T-helper 17 cell (primary cell): ENCODE measurements at places on chromosomes 1 and 21.

- peaks cover 15% of the 10 kb centered on the region for H3K27me3 ChIP-seq
- no peak overlapping the region for H3K4me3 ChIP-seq
- no peaks in the 10 kb centered on the region for H3K36me3 ChIP-seq
- DNase-seq, result no peak
- no peak overlapping the region for H3K27ac ChIP-seq
These were observed 24.4 kb upstream of the DYRK1A start for GRCh38 chr21:37342046-37342632.

DNA sequence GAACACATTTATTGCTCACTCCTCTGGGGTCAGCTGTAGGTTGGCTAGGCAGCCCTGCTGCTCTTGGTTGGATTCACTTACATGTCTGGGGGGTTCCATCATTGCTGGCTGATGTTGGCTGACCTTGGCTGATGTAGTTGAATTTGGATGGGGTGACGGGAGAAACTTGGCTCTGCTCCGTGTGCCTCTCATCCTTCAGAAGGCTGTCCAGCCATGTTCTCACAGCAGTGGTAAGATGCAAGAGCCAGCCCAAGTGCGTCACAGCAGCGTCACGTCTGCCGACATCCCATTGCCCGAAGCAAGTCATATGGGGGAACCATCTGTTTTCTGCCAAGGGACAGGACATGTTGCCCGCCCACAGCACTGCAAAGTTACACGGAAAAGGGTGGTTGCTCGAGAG lies 613.5 kb downstream of the MATN1 start:
- H3K27ac ChIP-seq, result no peak overlapping the region
- DNase-seq, result no peak
- H3K27me3 ChIP-seq, result peaks cover 60% of the 10 kb centered on the region
- H3K36me3 ChIP-seq, result peaks cover 4% of the 10 kb centered on the region
- H3K4me3 ChIP-seq, result no peak overlapping the region
- H3K4me1 ChIP-seq, result no peaks in the 10 kb centered on the region

GRCh38 chr1:239840790-239841189 lies 250.9 kb upstream of the FMN2 start:
- no peaks in the 10 kb centered on the region for H3K36me3 ChIP-seq
- H3K27ac ChIP-seq, result no peak overlapping the region
- DNase-seq, result no peak

DNA sequence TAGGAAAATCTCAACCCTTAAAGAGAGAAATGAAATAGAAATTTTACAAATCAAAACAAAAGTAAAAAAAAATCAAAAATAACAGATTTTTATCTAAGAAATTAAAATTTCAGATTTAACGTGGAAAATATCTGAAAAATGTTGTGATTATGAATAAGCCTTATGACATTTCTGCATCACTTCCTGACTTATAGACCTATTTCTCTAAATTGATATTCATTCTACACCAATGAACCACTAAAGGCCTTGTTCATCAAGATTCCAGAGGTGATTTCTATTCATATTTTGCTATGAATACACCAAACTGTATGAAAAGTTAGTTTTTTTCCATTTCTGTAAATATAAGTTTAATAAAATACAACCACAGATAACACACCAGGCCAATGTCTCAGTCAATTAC lies 261.5 kb downstream of the SMYD3 start:
- no peaks in the 10 kb centered on the region for H3K27me3 ChIP-seq
- no peak overlapping the region for H3K4me3 ChIP-seq
- H3K27ac ChIP-seq, result no peak overlapping the region
- no peak for DNase-seq
- H3K36me3 ChIP-seq, result no peaks in the 10 kb centered on the region
